Activated CD4-positive, alpha-beta T cell treated with anti-CD3 and anti-CD28 coated beads, Interleukin-2, amount 10 ng/mL, durations not matched to agents 7 days and 5 days (primary cell): ENCODE measurements at places on chromosomes 1 and 21.

GRCh38 chr1:182629499-182630096 lies 25.4 kb upstream of the RGS16 start:
- DNase-seq: peak; percentile 22

DNA sequence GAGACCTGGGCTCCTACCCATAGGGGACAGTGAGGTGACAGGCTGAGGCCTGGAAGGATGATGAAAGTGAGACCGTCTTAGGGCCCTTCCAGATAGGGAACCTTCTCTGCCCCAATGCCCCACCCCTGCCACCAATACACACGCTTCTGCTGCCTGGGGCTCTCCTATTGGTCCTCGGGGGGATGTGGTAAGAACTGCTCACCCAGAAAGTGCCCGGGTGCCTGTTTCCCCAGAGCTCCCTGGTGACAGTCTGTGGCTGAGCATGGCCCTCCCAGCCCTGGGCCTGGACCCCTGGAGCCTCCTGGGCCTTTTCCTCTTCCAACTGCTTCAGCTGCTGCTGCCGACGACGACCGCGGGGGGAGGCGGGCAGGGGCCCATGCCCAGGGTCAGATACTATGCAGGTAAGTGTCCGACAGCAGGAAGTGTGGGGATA lies 948 bp downstream of the SEMA4A start:
- peak; percentile 71 for DNase-seq

DNA sequence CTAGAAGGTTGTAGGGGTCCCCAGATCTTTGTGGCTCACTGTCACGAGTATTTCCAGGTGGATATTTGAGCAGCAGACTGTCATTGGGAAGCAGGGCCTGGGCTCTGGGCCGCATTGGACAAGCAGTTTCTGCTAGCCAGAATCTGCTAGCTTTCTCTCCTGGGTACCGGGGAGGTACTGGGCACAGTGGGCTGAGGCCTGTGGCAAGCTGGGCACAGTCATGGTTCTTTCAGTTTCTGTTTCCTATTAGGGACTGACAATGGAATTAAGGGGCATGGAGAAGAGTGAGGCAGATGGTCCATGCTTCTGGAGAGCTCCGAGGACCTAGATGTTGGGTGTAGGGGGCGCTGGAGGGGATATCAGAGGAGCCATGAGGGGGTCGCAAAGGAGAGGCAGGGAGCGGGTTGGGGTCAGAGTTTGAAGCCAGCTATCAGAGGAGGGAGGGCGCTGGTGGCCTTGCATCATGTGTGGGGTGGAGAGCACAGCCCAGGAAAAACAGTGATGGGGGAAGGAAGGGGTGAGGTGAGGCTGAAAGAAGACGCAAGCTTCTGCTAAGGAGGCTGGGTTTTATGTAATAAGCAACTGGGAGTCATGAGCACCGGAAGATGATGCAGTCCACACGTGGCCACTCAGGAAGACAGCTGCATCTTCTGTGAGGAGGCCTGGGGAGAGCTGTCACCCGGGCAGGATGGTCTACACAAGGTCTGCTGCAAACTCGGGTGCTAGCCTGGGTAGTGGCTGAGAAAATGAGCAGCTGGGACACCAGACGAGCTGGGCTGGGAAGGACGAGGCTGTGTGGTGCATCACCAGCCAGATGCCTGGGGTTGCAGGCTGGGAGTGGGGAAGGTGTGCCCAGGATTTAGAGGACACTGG lies 72.7 kb downstream of the IER5 start:
- no peak for DNase-seq

- peak; percentile 71 for DNase-seq
These were observed 6.7 kb downstream of the LMO4 start for GRCh38 chr1:87335175-87335884.

GRCh38 chr1:242813490-242814091 lies 289.1 kb upstream of the PLD5 start:
- DNase-seq: no peak

- DNase-seq: no peak
These were observed 54.8 kb upstream of the NRDC start for GRCh38 chr1:51933344-51933743.

DNA sequence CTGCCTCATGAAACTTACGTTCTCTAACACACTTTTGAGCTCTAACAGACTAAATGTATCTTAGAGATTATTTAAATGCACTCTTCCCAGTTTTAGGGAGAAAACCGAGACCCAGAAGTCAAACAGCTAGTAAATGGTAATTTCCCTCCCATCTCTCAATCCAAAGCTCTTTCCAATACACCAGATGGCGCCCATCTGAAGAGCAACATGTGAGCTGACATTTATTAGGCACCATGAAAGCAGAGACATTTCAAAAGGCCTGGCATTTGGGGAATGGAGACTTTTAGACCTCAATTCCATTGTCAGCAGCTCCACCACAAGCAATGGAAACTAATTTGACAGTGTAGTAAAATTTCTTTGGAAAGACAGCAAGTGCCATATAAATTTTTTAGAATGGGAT lies 191.4 kb downstream of the DAB1 start:
- DNase-seq: no peak

DNA sequence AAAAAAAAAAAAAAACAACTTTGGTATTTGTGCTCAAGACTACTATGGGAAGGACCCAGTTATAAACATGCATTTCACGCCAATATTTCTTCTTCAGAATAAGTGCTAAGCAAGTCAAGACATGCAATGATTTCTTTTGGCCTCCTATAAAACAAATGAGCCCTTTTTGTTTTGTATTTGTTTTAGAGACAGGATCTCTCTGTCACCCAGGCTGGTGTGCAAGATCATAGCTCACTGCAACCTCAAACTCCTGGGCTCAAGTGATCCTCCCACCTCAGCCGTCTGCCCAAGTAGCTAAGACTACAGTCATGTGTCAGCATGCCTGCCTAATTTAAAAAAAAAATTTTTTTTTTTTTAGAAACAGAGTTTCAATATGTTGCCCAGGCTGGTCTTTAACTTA lies 348.7 kb downstream of the PCP4 start:
- DNase-seq: no peak

GRCh38 chr1:228075801-228076271 lies 6.7 kb upstream of the ARF1 start:
- DNase-seq: no peak

DNA sequence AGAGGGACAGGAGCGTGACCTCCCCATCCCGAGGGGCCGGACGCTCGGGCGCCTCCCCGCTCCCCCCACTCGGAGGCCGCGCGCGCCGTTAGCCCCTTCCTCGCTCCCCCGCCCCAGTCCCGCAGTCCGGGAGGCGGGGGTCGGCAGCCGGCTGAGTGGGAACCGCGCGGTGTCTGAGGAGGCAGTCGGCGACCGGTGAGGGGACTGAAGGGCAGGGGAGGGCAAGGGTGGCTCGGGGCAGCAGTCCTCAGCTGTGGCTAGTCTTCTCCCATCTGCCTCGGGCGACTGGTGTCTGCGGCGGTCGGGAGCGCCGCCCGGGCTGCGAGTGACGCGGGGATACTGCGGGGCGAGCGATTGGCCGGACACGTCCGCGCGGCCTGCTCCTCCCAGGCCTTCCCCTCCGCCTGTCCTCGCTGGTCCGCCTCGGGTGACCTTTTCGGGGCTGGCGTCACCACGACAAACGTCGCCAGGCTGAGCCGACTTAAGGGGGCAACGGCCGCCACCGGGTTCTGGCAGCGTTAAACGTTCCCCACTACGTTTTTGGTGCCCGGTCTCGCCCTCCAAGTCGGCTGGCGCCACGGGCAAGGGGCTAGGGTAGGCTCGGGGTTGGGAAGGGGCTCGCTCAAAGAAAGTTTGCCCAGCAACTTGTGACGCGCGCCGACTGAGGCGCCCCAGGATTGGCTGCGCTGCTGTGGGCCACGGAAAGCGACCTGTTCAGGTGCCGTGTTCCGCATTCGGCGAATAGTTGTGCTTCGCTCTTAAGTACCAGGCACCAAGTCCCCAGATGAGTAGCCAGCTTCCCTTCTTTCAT lies 538 bp downstream of the ZNF672 start:
- DNase-seq: peak; percentile 89

- no peak for DNase-seq
These were observed 22.1 kb upstream of the NPHP4 start for GRCh38 chr1:6014130-6014999.

DNA sequence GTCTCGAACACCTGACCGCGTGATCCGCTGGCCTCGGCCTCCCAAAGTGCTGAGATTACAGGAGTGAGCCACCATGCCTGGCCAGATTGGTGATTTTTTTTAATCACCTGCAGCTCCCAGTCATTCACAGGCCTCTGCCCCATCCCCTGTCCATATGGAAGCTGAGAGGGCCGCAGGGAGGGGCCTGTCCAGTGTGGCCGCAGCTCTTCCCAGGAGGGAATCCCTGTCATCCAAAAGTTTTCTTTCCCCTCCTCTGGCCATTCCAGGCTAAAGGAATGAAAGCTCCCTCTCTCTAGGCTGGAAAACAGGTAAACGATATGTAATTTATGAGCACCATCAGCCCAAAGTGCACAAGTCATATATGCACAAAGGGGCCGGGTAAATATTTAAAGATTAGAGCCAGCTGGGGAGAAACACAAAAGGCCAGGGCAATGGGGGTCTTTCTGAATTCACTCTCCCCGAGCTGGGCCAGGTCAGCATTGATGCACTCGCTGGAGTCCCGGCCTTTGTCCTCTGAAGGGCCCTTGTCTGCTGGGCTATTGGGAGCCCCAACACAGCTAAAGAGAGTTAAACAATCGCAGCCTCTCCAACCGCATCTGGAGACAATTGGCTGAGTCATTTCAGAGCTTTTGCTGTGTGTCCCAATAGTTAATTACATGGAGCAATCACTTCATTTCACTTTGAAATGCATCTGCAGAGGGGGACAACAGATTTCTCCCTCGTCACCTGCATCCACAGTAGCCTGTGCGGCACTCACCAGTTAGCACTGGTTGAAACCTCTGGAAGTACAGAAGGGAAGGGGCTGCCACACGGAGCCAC lies 3.8 kb upstream of the HES3 start:
- DNase-seq: no peak

GRCh38 chr1:225949041-225949440 lies 8.0 kb upstream of the LEFTY2 start:
- no peak for DNase-seq

- no peak for DNase-seq
These were observed 217.2 kb upstream of the NFIA start for GRCh38 chr1:60865166-60865565.

DNA sequence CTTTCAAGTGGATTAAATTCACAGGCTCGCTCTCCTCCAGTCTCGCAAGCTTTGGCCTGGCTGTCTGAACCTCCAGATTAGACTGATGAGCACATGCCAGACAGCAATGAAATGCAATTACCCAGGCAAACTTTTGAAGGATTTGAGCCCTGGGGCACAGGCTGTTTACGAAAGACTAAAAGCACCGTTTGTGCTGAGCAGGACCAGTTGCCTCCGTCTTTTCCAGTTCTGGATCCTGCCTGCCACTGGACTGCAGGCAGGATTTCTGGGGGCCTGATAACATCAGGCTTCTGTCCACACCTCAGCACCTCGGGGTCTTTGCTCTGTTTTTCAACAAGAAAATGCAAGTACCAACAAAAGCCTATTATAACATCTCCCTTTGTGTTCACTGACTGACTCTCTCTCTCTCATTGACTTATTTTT lies 145.7 kb downstream of the CLIC6 start:
- DNase-seq: no peak

DNA sequence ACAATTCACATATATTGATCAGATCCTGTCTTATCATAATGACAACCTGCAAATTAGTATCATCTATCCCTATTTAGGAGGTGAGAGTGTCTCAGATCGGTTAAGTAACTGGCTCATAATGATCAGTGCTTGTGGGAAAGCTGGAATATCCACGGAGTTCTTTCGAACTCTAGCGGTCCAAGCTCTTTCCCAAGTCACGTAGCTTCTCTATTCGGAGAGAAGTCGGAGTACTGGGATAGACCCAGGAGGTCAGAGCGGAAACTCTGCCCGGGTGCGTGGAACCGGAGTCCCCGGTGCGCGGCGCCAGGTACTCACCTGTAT lies 339 bp downstream of the PTGS2 start:
- DNase-seq: no peak

DNA sequence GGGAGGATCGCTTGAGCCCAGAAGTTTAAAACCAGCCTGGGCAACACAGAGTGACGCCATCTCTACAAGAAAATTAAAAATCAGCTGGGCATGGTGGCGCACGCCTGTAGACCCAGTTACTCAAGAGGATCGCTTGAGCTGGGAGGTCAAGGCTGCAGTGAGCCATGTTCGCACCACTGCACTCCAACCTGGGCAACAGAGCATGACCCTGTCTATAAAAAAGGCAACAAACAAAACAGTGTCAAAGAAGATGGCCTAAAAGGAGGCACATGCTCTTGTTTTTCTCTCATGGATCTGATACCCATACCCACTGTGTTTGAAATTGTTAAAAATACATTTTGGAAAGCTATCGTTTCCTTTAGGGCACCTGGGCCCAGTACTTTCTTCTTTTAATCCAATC lies 191.7 kb downstream of the SLC45A1 start:
- no peak for DNase-seq

DNA sequence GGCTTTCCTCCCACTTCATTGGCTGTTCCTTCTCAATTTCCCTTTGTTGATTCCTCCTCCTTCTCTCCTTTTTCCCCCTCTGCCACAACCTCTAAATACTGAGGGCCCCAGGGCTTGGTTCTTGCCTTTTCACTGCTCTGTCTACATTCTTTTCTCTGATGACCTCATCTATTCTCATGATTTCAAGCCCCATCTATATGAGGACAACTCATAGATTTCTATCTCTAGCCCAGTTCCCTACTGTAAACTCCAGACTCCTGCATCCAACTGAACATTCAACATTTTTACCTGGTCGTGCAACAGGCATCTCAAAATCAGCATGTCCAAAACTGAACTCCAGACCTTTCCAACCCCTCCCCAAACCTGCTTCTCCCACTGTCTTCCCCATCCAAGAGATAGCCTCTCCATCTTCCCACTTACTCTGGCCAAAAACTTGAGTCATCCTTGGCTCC lies 11.5 kb upstream of the SLC9A1 start:
- no peak for DNase-seq

- no peak for DNase-seq
These were observed 22.8 kb downstream of the DHRS3 start for GRCh38 chr1:12594966-12595756.

DNA sequence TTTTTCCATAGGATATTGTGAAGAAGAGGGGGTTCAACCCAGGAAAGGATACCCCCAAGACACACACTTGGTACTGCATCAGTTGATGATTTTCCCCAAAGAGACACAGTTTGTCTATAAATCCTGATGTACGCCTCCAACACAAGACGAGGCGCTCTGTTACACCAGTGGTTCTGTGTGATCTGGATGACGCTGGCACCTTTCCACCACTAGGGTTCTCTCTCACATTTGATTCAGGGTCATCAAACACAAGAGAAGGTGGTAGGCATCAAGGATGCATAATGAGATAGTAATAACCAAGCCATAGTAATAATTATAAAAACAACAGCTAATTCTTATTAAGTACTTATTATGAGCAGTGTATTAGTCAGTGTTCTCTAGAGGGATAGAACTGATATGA lies 508.8 kb upstream of the ZP4 start:
- DNase-seq: no peak

DNA sequence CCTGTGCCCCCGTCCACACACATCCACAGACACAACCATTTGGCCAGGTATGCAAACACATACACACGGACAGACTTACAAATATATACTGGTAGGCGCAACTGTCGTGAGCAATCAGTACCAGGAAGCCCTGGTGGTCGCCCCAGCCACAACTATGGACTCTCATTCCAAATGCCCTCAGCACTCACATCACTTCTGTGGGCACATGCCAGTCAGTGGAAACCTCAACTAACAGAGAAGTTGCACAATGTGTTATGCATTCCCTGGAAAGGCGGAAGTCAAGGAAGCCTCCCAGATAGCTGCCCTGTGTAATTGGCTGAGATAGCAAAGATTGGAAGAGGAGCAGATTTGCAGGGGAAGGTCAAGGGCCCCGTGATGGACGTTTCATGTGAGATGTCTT lies 1.4 kb upstream of the HEYL start:
- DNase-seq: no peak
